Activated T-helper 2 cell treated with anti-CD3 and anti-CD28 coated beads, Interferon-gamma antibody, Interleukin-2, Interleukin-4, amounts not matched to agents 10 μg/mL and 5 μg/mL and 100 μg/mL, durations not matched to agents 14 hours and 24 hours and 36 hours (primary cell): ENCODE measurements at places on chromosomes 12 and 14. TPM values are rescaled to one million over a fixed set of nuclear protein-coding genes. Genes with fewer than 3 reads are reported as not detected.

Gene FGD6
- 0.69 and 1.1 TPM in 2 replicates for total RNA-seq

Gene PLBD1
- total RNA-seq: not detected in 2 replicates

Gene IFNG-AS1
- total RNA-seq: not detected in 2 replicates

Gene CAPRIN2
- 13.5 and 14.2 TPM in 2 replicates for total RNA-seq

Gene LRFN5
- not detected in 2 replicates for total RNA-seq

Gene SRSF5
- total RNA-seq: 316 and 358 TPM in 2 replicates

Gene CLEC4D
- total RNA-seq: not detected in 2 replicates

Gene ASCL1
- total RNA-seq: not detected in 2 replicates

Gene TOMM20L
- total RNA-seq: not detected in 2 replicates

Gene PRR4
- 1.6 and 1.7 TPM in 2 replicates for total RNA-seq

Gene CELA1
- not detected in 2 replicates for total RNA-seq

Gene CTSG
- not detected in 2 replicates for total RNA-seq

Gene TAS2R42
- total RNA-seq: not detected in 2 replicates

Gene GZMH
- total RNA-seq: 12.6 and 14.0 TPM in 2 replicates

Gene HCAR3
- 0.34 and 0.46 TPM in 2 replicates for total RNA-seq

Gene SMIM41
- 0.14 and 0.16 TPM in 2 replicates for total RNA-seq

Gene SERPINA3
- not detected in 2 replicates for total RNA-seq

Gene KRT81
- not detected in 2 replicates for total RNA-seq

Gene RAPGEF3
- total RNA-seq: 1.8 and 2.7 TPM in 2 replicates

Gene AKT1
- 145 TPM in 2 replicates for total RNA-seq
